ENCODE measurements at places on chromosomes 2 and 18. TPM values are rescaled to one million over a fixed set of nuclear protein-coding genes. Genes with fewer than 3 reads are reported as not detected.

The GTF2A1L gene
- not detected for total RNA-seq

The CCDC74A gene
- 61.3 TPM for total RNA-seq

The RFX8 gene
- total RNA-seq = 0.96 TPM

The CDK15 gene
- 0.33 TPM for total RNA-seq

The RESP18 gene
- total RNA-seq = not detected

The FBXO36 gene
- total RNA-seq = 6.9 TPM

The NTSR2 gene
- total RNA-seq = 0.32 TPM

The ALPG gene
- not detected for total RNA-seq

The NGEF gene
- not detected for total RNA-seq

The CGREF1 gene
- 3.2 TPM for total RNA-seq

The MAPK4 gene
- total RNA-seq = 1.9 TPM

The LIMS4 gene
- total RNA-seq = 0.64 TPM

The TBR1 gene
- 0.33 TPM for total RNA-seq

The STPG4 gene
- total RNA-seq = 0.32 TPM

The TNFAIP6 gene
- 2.6 TPM for total RNA-seq

The TIA1 gene
- total RNA-seq = 172 TPM

The ATIC gene
- total RNA-seq = 32.2 TPM

The PIEZO2 gene
- total RNA-seq = 11.4 TPM

The ZSWIM2 gene
- total RNA-seq = not detected

The BMP10 gene
- not detected for total RNA-seq

The VIT gene
- 7.9 TPM for total RNA-seq

All from breast epithelium (tissue), 4 donors.